ENCODE measurements at places on chromosomes 16 and 17. TPM values are rescaled to one million over a fixed set of nuclear protein-coding genes. Genes with fewer than 3 reads are reported as not detected.

- H3K4me3 ChIP-seq: no peak overlapping the region
- H3K27ac ChIP-seq: no peak overlapping the region
- peaks cover 38% of the 10 kb centered on the region for H3K27me3 ChIP-seq
- peaks cover 16% of the 10 kb centered on the region for H3K4me1 ChIP-seq
- peak; percentile 13 for DNase-seq
Observed at GRCh38 chr17:61457226-61457983, 5.2 kb downstream of the TBX4 start.

The PITPNC1 gene
- total RNA-seq: 150 TPM

DNA sequence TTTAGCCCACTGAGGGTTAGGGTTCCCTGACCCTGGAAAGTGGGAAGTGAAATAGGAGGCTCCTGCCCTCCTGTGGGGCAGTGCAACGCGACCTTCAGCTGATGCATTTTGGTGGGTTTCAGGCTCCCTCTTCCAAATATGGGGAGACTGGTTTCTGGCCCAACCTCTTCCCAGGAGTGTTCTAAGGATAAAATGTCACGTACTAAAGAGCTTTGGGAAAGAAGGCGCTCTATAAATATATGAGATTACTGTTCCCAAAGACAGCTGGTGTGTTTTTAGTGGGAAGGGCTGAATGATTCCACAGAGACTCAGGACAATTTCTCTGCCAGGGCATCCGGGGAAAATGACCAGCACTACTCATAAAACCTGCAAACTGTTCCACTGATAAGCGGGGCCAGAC is 9.8 kb downstream of the SLC35B1 start:
- H3K27me3 ChIP-seq: no peaks in the 10 kb centered on the region
- H3K27ac ChIP-seq: no peak overlapping the region
- no peak overlapping the region for H3K4me3 ChIP-seq

DNA sequence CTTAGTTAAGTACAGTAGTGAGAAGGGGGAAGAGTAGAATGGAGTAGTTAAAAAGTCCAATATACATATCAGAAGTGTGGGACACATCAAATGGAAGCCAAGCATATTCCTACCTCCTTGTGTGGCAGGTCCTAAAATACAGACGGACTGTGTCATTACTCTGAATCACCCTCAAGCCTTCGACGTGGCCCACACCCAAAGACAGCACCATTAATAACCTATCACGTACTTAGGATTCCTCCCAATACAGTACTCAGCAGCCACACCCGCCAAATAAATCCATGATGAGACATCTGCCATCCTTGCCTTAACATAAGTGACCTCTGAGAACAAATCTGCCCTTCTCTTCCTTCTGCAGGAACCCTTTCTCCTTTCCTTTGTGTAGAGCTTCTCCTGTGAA is 38.9 kb downstream of the UBE2G1 start:
- no peaks in the 10 kb centered on the region for H3K36me3 ChIP-seq
- peaks cover 4% of the 10 kb centered on the region for H3K4me1 ChIP-seq
- H3K4me3 ChIP-seq: no peak overlapping the region
- no peak overlapping the region for H3K27ac ChIP-seq

GRCh38 chr17:9729034-9729650 is 62.2 kb downstream of the DHRS7C start:
- no peak overlapping the region for H3K4me3 ChIP-seq
- H3K36me3 ChIP-seq: no peaks in the 10 kb centered on the region
- no peaks in the 10 kb centered on the region for H3K27me3 ChIP-seq

GRCh38 chr16:4767872-4768548 is 1.0 kb upstream of the ZNF500 start:
- DNase-seq: peak; percentile 48
- H3K27me3 ChIP-seq: no peaks in the 10 kb centered on the region
- H3K4me3 ChIP-seq: peak overlapping the region; percentile 69
- H3K36me3 ChIP-seq: peaks cover 8% of the 10 kb centered on the region
- H3K4me1 ChIP-seq: peaks cover 38% of the 10 kb centered on the region

- H3K4me3 ChIP-seq: no peak overlapping the region
- H3K27me3 ChIP-seq: no peaks in the 10 kb centered on the region
- DNase-seq: no peak
- H3K4me1 ChIP-seq: peaks cover 14% of the 10 kb centered on the region
- H3K27ac ChIP-seq: no peak overlapping the region
Observed at GRCh38 chr16:11130978-11131665, 124.9 kb downstream of the SOCS1 start.

The TP53I13 gene
- 148 TPM for total RNA-seq

The KRTAP1-5 gene
- not detected for total RNA-seq

The KRTAP4-6 gene
- not detected for total RNA-seq

DNA sequence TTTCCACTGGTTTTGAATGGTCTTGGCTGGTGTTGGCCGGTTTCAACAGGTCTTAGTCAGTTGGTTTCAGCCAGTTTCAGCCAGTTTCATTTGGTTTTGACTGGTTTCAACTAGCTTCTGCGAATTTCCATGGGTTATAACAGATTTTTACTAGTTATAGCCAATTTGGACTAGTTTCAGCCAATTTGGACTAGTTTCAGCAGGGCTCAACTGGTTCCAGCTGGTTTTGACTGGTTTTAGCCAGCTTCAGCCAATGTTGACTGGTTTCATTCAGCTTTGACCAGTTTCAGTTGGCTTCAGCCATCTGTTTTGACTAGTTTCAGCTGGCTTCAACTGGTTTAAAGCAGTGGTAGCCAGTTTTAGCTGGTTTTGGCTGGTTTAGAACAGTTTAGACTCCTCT is 432.6 kb downstream of the UTP18 start:
- H3K4me3 ChIP-seq: no peak overlapping the region
- H3K27ac ChIP-seq: no peak overlapping the region
- H3K27me3 ChIP-seq: no peaks in the 10 kb centered on the region
- peaks cover 3% of the 10 kb centered on the region for H3K4me1 ChIP-seq
- H3K36me3 ChIP-seq: no peaks in the 10 kb centered on the region

The CHST6 gene
- total RNA-seq: not detected

GRCh38 chr16:85211271-85211801 is 99.1 kb upstream of the CIBAR2 start:
- no peaks in the 10 kb centered on the region for H3K36me3 ChIP-seq
- no peak overlapping the region for H3K4me3 ChIP-seq
- H3K4me1 ChIP-seq: no peaks in the 10 kb centered on the region
- H3K27me3 ChIP-seq: no peaks in the 10 kb centered on the region
- no peak for DNase-seq

The RHOT1 gene
- total RNA-seq: 25.1 TPM

GRCh38 chr17:62172492-62173291 is 107.6 kb upstream of the MED13 start:
- no peak for DNase-seq
- H3K4me1 ChIP-seq: no peaks in the 10 kb centered on the region
- H3K27ac ChIP-seq: no peak overlapping the region
- H3K36me3 ChIP-seq: no peaks in the 10 kb centered on the region
- H3K27me3 ChIP-seq: no peaks in the 10 kb centered on the region

DNA sequence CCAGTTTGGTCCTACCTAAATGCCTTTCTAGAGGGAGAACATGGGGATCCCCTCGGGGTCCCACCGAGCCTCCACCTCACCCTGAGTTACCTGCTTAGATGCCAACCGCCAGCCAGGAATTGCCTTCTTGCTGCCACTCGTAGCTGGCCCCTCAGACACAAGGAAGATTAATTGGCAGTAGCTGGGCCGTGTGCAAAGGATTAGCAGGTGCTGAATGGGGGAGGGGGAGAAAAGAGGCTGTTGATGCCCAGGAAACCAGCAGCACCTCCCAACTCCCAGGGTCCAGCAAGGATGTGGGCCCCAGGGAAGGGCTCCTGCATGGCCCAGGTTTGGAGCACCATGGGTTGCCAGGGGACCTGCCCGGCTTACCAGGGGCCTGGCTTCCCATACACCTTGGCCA is at the start of gene CNGB1:
TSS of gene CNGB1 (minus strand) at position 159 of the 400 bp plus-strand sequence. CDS start 3,842 bp downstream, outside the sequence.
- no peaks in the 10 kb centered on the region for H3K36me3 ChIP-seq
- DNase-seq: no peak
- H3K4me3 ChIP-seq: no peak within 1 kb of the TSS
- no peak within 1 kb of the TSS for H3K27ac ChIP-seq

The ZFHX3 gene
- 7.5 TPM for total RNA-seq

GRCh38 chr16:76226011-76226410 is 51.2 kb upstream of the CNTNAP4 start:
- H3K36me3 ChIP-seq: no peaks in the 10 kb centered on the region
- no peak overlapping the region for H3K4me3 ChIP-seq
- no peaks in the 10 kb centered on the region for H3K27me3 ChIP-seq

The CMTM2 gene
- 0.82 TPM for total RNA-seq

DNA sequence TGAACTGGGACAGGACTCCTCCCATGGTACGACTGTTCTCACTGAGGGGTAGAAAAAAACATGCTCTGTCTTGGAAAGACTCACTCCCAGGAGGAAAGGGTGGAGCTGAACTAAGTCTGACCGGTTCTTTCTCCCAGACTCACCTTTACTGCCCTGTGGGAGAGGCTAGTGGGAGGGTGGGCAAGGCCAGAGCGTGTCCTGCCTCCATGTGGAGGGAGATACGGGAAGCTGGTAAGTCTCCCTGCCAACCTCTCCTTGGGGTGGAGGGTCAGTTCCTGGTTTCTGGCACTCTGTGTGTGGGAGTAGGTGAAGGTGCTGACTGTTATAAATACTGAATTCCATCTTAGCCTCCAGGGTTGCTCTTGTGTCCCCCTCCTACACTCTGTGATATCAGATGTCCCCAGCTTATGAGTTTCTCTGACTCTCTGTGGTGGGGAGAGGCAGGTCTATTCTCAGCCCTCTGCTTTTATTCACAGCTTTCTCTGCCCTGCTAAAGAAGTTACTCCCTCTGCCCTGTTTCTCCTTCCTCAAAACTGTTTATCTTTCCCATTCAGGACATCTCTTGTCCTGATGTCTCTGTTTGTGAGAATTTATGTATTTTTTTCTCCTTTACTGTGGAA is 26.9 kb upstream of the FAM20A start:
- no peak overlapping the region for H3K4me3 ChIP-seq
- H3K4me1 ChIP-seq: no peaks in the 10 kb centered on the region

DNA sequence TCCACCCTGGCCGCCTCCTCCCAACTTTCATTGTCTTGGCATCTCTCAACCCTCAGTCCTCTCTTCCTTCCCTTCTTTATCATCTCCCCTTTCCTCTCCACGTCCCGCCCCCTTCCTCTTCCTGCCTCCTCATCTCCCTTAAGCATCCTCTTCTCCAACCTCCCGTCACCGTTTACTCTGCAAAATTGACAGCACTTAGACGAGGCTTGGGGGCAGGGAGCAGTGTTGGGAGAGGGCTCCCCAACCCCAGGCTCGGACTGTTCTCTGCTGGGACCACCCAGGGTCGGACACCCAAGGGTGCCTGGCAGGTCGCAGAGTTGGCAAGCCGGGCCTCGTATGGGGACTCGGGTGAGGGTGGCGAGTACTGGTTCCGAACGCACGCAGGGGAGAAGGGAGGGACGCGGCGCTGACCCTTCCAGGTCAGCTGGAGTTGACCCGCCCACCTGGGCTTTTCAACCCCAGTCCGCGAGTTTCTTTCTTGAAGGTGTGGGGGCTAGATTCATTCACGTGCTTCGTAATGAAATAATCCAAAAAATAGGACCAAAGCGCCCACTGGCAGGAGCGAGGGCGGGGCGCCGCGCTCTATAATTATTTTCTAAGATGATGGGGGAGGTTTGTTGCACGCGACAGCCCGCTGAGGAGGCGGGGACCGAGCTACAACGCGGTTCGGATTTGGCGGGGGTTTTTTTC is 775 bp upstream of the PAGR1 start:
- H3K27ac ChIP-seq: no peak overlapping the region
- no peaks in the 10 kb centered on the region for H3K27me3 ChIP-seq
- H3K36me3 ChIP-seq: peaks cover 15% of the 10 kb centered on the region
- H3K4me1 ChIP-seq: peaks cover 63% of the 10 kb centered on the region

Measured in natural killer cell (primary cell).